Left kidney (tissue), 8 donors: ENCODE measurements at places on chromosomes 6 and 20. TPM values are rescaled to one million over a fixed set of nuclear protein-coding genes. Genes with fewer than 3 reads are reported as not detected.

- no peak for DNase-seq
Observed at GRCh38 chr6:133034509-133035206, 206.5 kb upstream of the EYA4 start.

ELOVL5 gene
- 84.0 TPM for polyA plus RNA-seq

DNA sequence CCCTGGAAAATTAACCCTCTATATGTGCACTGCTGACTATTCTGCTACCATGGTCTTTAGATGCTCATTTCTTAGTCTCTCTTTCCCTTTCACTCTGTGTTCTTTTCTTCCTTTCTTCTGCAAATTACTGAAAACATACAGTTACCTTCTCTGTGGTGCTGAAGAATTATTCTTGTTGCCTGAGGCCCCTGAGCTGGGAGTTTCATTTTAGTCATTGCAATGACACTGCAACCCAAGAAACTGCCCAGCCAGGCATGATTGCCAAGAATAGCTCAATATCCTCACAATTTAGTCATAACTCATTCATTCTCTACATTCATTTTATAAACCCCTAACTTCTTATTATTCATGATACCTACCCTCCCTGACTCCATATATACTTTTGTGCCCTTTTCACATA is 245.8 kb upstream of the RAB32 start:
- DNase-seq, result no peak

PRRT1 gene
- 2.7 TPM for polyA plus RNA-seq

SLC32A1 gene
- 1.6 TPM for polyA plus RNA-seq

NT5E gene
- polyA plus RNA-seq, result 3.9 TPM

SALL4 gene
- 16.3 TPM for polyA plus RNA-seq

CGAS gene
- polyA plus RNA-seq, result 2.9 TPM

BMP6 gene
- polyA plus RNA-seq, result 6.8 TPM

DNA sequence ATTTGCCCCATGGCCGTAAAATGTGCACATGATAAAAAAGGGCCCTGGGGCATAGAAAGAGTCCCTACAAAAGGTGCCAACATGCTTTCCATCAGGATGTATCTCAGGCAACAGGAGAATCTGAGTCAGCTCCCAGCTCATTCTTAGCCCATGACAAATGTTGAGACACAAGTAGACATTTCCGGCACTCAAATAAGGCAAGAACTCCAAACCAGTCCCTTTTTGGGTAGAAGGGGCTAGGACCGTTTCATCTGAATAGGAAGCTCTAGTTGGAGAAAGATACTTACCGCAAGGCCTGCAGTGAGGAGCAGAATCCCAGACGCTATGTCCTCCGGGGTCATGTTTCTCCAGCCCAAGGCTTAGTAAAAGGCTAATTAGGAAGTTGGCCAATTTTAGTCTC is 261.0 kb upstream of the RIN2 start:
- no peak for DNase-seq

- DNase-seq, result no peak
Observed at GRCh38 chr6:28914941-28915340, 8.8 kb downstream of the TRIM27 start.

- no peak for DNase-seq
Observed at GRCh38 chr6:106244931-106245330, 80.6 kb downstream of the ATG5 start.
